ENCODE measurements at places on chromosomes 6 and 20.
A peak's percentile ranks its signal among the peaks of the same experiment; 100 is the strongest.

GRCh38 chr6:159461998-159462397 is 231.0 kb downstream of the SOD2 start:
- DNase-seq = no peak

DNA sequence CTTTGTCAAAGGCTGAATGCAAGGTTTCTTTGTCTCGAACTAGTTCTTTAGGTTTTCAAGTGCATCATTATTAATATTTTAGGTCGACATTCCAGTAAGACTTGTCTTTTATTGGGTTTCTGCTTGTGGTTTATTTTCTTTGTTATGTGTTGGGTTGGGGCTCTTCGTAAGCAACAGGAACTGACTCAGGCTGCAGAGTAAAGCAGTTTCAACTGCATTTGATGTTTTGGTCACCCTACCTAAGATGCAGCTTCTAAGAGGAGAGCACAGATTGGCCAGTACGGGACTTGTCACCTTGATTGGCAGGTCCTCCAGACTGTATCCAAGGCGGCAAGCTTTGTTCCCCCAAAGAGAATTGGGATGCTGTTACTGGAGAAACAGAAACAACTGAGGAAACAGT is 149.5 kb upstream of the SULF2 start:
- no peak for DNase-seq

GRCh38 chr6:30823534-30823865 is 60.8 kb upstream of the DDR1 start:
- no peak for DNase-seq

DNA sequence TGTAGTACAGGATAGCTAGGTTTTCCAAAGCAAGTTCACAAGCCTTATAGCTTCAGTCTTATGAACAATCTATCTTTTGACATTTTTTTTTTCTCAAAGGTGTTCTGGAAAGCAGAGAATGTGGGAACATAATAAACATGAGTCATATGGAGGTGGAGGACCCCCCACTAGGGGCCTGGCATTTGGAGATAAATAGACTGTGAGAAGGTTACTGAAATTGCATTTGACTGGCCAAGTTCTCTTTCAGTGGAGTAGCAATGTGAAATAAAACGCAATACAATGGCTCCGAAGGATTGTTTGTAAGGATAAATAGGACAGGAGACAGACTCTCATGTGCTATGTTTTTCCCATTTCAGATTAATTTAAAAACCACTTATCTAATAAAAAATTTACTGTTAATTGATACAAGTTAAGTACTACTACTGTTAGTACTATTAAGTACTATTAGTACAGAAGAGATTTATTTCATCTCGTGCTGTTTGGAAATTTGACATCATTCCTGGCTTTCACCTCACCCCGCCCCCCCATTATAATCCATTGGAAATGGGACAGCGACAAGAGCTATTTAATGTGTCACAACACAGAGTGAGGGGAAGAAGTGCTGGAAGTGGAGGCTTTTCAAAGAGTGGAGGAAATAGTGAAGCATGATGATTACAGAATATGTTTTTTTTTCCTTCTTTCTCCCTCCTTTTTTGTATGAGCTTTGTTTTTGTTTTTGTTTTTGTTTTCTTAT is 122.6 kb upstream of the ID4 start:
- DNase-seq = no peak

DNA sequence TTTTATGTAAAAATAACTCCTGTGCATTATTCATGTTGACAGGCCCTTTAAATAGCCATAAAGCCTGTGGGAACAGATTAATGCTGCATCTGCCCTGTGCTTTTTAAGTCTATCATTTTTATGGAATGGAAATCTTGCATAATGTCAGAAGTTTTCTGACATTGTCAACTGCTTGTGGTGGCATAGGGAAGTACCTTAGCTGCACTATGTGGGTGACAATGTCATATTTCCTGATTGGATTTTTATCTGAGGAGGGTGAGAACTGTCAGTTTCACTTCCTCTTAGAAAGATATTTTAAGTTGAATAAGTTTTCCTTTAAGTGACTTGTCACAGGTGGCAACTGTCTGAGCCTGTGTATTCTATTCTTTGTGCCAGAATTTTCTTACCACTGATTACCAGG is 267.9 kb downstream of the PLCB1 start:
- no peak for DNase-seq

- no peak for DNase-seq
Observed at GRCh38 chr6:139126931-139127330, 7.9 kb upstream of the HECA start.

- no peak for DNase-seq
Observed at GRCh38 chr6:10561611-10562199, 40.6 kb downstream of the GCNT2 start.

DNA sequence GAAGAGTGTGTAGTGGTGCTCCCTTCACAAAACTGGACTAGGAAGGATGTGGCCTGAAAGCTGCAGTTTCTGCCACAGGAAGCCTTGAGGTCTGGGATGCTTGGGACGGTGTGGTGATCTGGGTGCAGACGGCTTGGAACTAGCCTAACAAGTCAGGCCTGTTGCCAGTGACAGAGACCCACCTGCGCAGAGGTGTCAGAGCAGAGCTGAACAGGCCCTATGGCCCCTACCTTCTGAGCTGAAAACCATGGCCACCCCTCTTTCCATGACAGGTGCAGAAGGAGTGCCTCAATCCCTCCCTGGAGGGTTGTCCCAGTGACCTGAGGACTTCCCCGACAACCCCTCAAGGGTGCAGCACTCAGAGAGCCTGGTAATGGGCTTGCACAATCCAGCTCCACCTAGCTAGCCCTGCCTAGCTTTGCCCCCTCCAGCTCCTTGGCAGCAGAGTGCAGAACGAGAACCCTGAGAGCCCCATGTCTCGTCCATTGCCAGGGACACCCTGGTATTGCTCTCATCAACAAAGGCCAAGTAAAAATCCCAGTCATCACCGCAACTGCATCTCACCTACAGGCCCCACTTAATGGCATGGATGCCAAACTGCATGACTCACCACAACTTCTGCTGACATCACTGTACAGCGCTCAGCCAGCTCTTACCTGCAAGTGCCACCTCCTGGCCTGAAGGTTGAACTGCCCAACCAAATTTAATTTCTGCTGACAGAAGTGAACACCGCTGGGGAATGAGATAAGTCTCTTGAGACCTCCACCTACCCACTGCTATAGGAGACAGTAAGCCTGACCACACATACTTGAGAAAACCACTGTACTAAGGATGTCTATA is 563.1 kb downstream of the TFAP2A start:
- peak; percentile 75 for DNase-seq

DNA sequence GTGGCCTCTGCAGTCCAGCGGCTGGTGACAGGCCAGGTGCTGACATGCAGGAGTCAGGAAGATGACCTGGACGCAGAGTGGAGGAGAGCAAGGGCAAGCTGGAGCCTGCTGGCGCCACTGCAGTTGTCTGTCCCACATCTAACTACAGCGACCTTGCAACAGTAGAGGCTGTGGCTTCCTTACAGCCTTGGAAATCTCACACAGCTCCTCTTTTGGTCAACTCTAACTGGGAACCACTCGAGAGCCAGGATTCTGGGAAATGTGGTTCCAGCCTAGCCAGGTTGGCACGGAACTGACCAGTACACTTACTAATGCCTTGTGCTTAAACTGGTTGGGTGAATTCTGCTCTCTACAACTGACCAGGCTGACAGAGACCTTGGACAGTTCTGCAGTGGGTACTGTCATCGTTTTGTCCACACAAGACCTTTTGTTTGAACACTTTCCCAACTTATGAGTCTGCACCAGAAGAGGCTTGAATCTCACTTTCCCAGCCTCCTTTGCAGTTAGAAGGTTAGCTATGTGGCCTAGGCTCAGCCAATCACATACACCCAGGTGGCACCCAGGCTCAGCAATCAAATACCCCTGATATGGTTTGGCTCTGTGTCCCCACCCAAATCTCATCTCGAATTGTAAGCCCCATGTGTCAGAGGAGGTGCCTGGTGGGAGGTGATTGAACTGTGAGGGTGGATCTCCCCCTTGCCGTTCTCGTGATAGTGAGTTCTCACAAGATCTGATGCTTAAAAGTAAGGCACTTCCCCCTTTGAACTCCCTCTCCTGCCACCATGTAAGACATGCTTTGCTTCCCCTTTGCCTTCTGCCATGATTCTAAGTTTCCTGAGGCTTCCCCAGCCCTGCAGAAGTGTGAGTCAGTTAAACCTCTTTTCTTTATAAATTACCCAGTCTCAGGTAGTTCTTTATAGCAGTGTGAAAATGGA is 153.5 kb downstream of the ZMYND8 start:
- DNase-seq = no peak

DNA sequence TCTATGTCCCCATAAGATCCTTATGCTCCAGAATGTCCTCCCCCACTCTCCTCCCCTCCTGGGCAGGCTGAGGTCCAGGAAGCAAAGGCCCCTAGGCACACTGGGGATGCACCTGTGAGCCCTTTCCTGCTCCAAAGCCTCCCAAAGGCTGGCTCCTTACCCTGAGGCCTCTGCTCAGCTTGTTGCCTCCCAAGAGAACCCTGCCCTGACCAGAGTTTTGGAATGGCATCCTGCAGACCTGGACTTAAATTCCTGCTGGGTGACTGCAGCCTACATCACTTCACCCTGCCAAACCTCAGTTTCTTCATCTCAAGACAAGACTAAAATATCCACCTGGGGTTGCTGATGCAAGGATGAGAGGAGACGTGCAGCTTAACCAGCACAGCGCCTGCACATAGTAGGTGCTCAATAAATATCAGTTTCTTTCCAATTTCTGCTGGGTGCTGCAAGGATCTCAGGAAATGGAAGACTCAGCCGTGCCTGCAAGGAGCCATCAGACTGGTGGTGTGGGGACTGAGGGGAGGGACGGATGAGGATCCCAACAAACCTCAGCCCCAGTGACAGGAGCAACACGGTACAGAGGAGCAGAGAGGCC is 2.1 kb upstream of the LBP start:
- no peak for DNase-seq

DNA sequence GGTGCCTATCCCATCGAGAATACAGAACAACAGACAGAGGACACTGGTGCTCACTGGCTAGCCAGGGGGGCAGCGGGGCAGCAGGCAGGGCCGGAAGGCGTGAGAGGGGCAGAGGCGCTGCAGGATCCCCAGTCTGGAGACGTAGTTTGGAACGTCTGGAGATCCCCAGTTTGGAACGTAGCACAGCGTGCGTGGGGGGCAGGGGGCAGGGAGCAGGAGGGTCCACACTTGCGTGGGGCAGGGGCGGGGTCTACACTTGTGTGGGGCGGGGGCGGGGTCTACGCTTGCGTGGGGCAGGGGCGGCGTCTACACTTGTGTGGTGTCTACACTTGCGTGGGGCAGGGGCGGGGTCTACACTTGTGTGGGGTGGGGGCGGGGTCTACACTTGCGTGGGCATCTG is 107.2 kb downstream of the DACT2 start:
- no peak for DNase-seq

Measured in iPS DF 19.7 (cell line).